IPS DF 19.7 (cell line): ENCODE measurements at places on chromosomes 5 and 9.

DNA sequence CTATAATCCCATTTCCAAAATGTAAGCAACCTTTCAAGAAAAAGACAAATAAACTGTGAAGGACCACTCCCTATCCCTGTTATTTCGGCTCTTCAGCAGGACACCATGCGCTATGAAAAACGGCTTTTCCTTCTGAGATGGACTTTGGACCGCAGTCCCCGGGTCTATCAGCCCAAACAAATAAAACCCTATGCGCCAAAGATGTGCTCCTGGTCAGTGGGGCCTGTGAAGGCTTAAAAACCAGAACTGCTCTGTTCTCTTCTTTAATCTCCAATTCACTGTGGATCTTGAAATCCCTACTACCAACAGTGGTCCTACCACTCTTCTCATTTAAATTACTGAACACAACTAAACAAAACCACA is 33.3 kb downstream of the RAPGEF1 start:
- DNase-seq = no peak

- no peak for DNase-seq
These were observed 45.1 kb upstream of the TRIO start for GRCh38 chr5:14097998-14098471.

- no peak for DNase-seq
These were observed 584.3 kb upstream of the KLF4 start for GRCh38 chr9:108073823-108074222.

DNA sequence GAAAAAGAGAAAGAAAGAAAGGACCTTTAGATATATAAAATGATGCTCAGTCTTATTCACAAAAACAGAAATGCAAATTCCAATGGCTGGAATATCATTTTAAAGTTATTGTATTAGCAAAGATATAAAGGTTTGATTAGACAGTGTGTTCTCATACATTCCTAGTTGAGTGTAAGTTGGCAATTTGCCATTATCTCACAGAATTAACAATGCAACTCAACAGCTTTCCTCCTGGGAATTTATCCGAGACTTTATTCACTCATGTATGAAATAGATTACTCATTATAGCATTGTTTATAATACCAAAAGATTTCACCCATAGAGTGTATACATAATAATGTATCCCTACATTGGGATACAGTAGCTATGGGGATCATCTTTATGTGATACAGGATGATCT is 27.1 kb upstream of the MLLT3 start:
- no peak for DNase-seq

DNA sequence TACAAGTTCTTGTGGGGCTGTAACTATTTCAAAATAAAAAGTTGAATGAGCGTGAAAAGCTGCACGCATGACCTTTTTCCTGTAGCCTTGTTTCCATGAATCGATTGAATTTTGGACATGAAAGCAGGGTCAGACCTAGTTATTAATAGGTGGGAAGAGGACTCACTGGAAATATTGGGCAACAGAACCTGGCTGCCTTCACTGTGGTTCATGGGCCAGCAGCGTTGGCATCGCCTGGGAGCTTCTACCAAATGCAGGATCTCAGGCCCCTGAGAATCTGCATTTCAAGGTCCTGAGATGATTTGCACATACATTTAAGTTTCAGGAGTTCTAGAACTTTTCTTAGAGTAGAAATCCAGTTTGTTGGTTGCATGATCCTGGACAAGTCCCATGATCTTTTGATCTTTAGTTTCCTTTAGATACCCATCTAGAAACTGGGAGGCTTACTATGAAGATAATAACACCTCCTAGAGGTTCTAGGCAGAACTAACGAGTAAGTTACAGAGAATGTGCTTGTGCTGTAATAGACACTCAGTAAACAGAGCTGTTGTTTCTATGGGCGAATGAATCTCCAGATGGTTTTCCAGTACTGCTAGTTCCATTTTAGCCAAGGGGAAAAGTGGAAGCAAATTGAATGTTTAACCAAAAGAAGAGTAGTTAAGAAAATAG is 12.4 kb downstream of the ANKRD33B start:
- DNase-seq = no peak

DNA sequence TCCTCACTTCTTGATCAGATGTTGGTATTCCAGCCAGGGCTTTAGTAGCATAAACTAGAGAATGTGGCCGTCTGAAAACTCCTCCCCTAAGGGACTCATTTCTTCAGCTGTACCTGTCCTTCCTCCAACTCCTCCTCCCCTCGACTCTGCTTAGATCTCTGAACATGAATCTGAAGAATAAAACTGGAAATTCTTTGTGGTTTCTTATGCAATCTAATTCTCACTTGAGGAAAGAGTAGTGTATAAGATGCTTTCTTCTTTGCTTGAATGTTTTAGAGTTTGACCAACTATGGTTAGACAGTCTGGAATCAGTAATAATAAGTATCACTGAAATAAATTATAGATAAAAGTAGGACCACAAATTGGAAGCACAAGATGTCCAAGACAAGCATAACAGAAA is 128.5 kb downstream of the LRRC70 start:
- DNase-seq = no peak

GRCh38 chr9:86301686-86302085 is 19.3 kb upstream of the ISCA1 start:
- no peak for DNase-seq

- DNase-seq = no peak
These were observed 5.2 kb upstream of the SLC22A5 start for GRCh38 chr5:132364319-132364718.

DNA sequence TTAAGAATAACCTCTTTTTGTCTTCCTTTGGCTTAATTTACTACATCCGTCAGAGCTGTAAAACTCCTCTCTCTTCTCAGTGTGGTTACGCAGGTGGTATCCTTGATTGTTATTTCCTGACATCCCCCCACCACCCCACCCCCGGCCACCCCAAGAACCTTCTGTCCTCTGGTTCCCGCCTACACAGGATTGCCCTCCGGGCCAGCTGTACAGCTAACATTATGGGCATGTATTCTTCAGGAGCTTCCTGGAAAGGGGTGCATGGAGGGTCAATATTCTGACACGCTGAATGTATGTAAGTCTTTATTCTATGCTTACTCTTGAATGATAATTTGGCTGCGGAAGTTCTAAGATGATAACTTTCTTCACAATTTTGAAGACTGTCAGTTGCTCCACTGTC is 13.0 kb upstream of the ANP32B start:
- DNase-seq = no peak

GRCh38 chr5:173789031-173789920 is 98.9 kb upstream of the CPEB4 start:
- DNase-seq = no peak

- DNase-seq = no peak
These were observed 523.8 kb downstream of the RASEF start for GRCh38 chr9:82539146-82539545.

GRCh38 chr9:124125651-124125977 is 114.0 kb downstream of the LHX2 start:
- DNase-seq = no peak

DNA sequence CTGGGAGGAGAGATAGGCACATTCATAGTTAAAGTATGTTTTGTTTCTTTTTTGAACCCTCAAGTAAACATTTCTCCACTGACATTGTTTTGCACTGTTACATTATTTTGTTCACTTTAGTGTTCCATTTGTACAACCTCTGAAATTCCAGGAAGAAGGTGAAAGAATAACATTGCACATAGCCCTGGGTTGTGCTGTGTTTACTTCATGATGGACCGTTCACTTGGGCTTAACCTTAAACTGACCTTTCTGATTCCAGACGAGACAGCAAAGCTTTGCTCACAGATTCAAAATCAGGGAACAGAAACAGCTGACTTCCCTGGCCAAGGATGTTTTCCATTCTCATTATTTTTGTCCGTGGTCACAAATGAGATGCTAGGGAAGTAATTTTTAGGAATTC is 42.8 kb upstream of the GDNF start:
- DNase-seq = no peak

- DNase-seq = no peak
These were observed 162.1 kb upstream of the TSLP start for GRCh38 chr5:110909415-110909814.

GRCh38 chr5:17148481-17148880 is 69.0 kb upstream of the BASP1 start:
- DNase-seq = no peak

GRCh38 chr5:77876316-77876715 is 100.2 kb upstream of the TBCA start:
- no peak for DNase-seq

DNA sequence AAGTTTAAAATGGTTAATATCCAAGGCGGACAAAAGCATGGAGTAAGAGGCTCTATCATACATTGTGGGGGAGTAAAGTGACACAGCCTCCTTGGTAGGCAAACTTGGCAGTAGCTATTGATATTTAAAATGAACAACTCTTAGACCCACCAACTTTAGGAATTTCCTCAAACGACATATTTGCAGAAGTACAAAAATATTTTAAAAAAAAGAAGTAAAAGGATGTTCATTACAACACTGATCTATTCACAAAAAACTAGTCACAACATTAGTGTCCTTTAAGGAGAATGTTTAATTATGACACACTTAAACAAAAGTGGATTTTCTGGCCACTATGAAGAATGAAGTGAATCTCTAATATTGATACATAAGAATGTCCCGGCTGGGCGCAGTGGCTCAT is 1.7 kb downstream of the ALG2 start:
- DNase-seq = no peak

GRCh38 chr5:66207800-66208561 is 63.9 kb downstream of the SREK1 start:
- no peak for DNase-seq

- DNase-seq = no peak
These were observed 33.5 kb upstream of the FCN2 start for GRCh38 chr9:134847138-134847537.

- DNase-seq = no peak
These were observed 109.1 kb upstream of the PCA3 start for GRCh38 chr9:76655121-76655541.

GRCh38 chr9:120366644-120367019 is 213.3 kb downstream of the CDK5RAP2 start:
- DNase-seq = peak; percentile 76

GRCh38 chr5:73447530-73448462 is 781 bp downstream of the FOXD1 start:
- DNase-seq = no peak

DNA sequence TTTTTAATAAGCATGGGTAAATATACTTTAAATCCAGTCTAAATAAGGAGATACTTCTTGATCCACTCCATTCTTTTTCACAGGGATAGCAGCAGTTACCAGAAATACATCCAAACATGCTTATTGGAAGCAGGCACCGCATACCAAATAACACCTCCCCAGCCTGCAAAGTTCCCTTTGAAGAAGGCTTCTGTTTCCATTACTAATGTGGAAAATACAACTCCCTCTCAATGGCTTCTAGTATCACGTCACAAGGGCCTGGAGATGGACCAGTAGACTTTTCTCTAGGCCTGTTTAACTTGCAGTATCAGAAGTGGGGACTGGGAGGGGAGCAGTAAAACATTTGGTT is 20.8 kb downstream of the TMEM245 start:
- no peak for DNase-seq

DNA sequence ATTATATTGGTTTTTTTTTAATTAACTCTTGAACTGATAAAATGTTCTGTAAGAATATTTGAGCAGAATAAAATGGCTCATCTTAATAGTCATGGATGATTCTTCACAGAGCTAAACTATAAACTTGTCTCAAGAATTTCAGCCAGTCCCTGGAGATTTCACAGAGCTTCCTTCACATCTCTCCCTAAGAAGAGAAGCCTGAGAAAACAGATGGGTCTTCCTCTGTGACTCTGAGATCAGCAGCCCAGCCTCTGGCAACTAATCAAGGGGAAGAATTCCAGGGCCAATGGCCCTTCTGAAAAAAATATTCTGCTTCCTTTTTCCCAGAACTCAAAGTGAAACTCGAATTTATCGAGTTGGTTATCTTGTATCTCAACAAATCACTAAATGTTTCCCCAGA is 122.2 kb upstream of the ITGA1 start:
- no peak for DNase-seq

- DNase-seq = no peak
These were observed 4.1 kb downstream of the RPL35 start for GRCh38 chr9:124857533-124858162.

DNA sequence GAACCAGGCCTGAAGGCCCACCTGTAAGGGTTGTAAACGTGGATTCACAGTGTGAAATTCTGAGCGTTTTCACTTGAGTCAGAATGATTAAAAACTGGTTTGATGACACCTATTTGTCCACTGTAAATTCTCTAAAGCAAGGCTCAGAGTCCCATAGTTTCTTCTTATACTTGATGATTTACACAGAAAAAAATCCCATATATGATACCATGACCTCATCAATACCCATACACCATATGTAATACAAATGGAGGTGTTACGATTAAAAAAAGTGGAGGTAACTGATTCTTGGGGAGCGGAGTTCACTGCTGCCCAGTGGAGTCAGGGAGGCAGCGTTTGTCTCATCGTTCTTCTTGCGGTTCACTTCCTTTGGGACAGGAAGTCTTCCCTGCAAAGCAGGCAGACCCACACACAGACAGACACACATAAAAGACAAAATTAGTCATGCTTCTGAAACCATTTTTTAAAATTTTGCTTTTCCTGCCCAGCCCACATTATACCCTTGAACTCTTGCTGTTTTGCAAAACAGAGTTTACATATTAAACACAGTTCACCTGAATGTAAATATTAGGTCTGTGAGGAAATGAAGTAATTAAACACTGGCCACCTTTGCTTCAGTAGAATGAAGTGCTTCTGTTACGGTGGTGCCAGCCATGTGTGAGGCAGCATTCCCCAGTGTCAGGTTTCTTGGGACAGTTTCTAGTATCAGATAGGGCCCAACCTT is 26.2 kb downstream of the NREP start:
- DNase-seq = no peak

DNA sequence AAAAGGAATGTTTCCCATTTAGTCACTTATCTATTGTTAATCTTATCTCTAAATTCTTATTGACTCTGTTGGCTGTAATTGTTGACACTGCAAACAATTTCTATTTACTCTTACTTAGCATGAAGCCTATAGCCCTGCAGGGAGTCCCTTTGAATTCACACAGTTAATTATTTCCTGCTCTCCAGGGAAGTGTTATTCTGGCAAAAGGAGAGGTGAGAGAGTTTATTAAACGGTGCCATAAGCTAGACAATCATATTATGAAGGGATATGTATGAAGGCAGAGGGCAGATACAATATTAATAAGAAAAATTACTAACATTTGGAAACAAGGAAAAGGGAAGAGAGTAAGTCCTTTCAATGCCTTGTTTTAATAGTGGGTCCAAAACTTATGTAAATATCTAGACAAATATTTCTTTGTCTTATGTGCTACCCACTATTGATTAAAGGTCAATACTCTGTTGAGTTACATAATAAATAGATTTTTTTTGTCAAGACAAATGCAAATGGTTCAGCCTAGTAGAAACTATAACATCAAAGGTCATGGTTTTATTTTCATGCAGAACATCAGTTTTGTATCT is 107.1 kb downstream of the CDH18 start:
- DNase-seq = no peak

DNA sequence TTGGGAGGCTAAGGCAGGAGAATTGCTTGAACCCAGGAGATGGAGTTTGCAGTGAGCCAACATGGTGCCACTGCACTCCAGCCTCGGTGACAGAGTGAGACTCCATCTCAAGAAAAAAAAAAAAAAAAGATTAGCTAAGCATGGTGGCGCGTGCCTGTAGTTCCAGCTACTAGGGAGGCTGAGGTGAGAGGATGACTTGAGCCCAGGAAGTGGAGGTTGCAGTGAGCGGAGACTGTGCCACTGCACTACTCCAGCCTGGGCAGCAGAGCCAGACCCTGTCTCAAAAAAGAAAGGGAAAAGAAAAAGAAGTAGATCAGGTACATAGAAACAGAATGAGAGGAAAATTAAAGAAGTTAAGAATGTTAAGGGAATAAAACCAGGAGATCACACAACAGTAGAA is 927.1 kb upstream of the DMAC1 start:
- DNase-seq = no peak
